ENCODE measurements at places on chromosomes 3 and 15.

DNA sequence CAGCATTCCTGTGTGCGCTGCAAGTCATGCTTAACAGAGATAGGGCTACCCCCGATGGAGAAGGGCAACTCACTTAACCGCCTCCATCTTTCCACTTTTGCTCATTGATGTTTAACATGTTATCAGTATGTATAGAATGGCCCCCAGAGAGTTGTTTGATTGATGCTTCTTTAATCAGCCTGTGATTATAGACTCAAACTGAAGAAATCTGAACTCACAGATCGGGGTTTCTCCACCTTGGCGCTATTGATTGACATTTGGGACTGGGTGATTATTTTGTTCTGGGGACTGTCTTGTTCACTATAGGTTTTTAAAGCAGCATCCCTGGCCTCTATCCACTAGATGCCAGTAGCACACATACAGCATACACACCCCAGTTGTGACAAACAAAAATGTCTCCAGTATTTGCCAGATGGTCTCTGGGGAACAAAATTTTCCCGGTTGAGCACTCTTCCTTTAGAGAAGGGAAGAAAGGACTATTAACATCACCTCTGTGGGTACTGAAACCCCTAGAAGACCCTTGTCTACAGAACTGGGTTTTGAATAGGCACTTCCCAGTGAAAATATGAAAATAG, 54.4 kb downstream of the LARS2 start:
- DNase-seq, result no peak

DNA sequence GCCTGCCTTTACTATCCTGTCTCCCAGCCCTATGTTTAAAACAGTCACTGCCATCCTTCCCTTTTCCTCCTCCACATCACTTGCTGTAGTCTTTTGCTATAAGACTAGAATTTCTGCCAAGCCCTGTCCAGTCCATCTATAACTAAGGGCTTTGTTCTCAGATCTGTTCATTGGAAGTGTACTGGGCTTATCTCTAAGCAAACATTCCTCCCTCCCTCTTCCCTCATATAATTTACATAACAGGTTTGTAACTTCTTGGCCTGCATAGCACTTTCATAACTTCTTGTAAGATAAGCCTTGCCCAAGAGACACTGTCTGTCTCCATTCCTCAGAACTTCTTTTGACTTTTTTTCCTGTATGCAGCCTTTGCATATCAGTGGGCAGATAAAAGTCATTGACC, 16.7 kb downstream of the TPRG1 start:
- DNase-seq, result no peak

- no peak for DNase-seq
Observed at GRCh38 chr15:93488296-93488713, 399.3 kb upstream of the RGMA start.

DNA sequence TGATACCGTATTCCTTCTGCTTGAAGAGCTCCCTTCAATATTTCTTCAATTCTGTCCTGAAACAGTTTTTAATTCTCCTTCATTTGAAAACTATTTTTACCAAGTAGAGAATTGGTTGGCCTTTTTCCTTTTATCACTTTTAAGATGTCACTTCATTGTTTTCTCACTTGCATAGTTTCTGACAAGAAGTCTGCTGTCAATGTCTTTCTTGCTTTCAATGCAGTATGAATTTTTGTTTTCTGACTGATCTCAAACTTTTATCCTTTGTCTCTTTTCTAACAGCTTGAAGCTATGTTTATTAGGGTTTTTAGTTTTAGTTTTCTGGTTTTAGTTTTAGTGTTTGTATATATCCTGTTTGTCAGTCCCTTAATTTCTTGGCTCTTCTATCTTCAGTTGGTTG, 364.8 kb upstream of the TPRG1 start:
- no peak for DNase-seq

GRCh38 chr3:69384326-69384725, 1.6 kb downstream of the FRMD4B start:
- DNase-seq, result no peak

DNA sequence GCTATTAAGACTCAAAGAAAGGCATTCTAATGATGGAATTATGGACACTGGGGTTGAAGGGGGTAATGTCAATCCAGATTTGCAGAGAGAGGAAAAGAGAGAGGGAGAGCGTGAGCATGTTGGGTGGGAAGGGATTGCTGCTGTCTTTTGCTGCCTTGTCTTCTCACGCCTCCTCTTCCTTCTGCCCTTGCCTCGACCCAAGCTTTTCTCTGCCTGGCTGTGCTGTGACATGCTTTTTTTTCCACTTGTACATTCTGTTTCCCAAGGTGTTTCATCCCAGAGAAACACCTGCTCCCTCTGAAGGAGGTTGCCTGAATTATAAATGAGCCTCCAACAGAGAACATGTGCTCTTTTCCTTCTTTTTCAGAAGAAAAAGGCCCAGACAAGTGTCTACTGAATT, 80.3 kb downstream of the BDH1 start:
- no peak for DNase-seq

GRCh38 chr3:151206201-151206600, 3.2 kb upstream of the GPR171 start:
- no peak for DNase-seq

GRCh38 chr3:119258915-119259314, 18.2 kb upstream of the B4GALT4 start:
- DNase-seq, result no peak

DNA sequence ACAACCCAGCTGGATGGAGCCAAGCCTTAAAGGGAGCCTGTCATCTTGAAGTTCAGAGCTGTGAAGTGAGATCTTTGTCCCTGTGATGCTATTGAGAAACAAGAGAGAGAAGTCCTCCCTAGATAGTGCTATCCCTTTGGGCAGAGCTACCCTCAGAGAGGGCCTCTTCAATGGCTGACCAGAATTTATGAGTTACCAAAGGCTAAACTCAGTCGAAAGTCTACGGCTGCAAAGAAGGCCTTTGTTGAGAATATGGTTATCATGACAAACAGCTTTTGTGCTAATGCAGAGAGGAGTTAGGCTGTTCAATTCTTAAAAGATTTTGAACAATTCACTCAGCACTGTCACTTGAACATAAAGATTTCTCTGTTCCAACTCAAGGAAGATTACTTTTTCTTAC, 65.9 kb upstream of the C3orf80 start:
- no peak for DNase-seq

GRCh38 chr3:88058306-88058580, 562 bp downstream of the CGGBP1 start:
- DNase-seq, result no peak

DNA sequence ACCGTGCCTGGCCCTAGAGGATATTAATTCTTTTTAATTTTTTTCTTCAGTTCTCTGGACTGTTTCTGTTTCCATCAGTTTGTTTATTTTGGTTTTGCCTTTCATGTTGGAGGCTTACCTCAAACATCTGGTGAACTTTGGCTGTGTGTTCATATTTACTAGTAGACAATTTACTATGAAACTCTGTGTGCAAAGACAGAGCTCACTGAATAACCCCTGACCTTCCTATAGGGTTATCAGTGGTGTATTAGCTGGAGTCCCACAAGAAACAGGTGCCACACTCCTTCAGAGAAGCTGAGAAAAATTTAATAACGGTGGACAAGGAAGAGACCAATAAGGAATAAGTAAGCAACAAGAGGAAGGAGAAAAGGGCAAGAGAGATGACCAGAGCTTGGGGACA, 28.8 kb upstream of the TRA2B start:
- no peak for DNase-seq

- DNase-seq, result no peak
Observed at GRCh38 chr3:159733194-159733860, 255.3 kb upstream of the IL12A start.

- no peak for DNase-seq
Observed at GRCh38 chr15:73590263-73590662, 42.9 kb downstream of the NPTN start.

GRCh38 chr3:188574885-188575284, 420.9 kb downstream of the LPP start:
- DNase-seq, result no peak

GRCh38 chr3:87101861-87102625, 111.1 kb upstream of the VGLL3 start:
- no peak for DNase-seq

DNA sequence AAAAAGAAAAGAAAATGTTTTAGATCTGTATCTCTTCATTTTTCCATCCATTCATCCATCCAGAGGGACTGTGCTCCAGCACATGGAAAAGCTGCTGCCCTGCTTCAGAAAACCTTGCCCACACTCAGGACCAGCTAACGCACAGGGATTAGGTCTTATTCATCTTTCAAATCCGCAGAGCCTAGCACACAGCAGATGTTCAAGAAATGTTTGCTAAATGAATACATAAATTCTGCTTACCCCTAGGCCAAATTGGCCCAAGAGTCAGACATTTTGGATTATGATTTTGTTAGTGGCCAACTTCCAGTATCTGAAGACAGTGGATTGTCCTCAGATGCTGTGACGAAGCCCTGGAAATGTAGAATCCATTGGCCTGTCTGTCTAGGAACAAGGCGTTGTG, 71.4 kb downstream of the GHSR start:
- no peak for DNase-seq

GRCh38 chr3:44235604-44236484, 5.8 kb upstream of the TOPAZ1 start:
- DNase-seq, result peak; percentile 33

- no peak for DNase-seq
Observed at GRCh38 chr3:47475029-47475569, 642 bp downstream of the SCAP start.

GRCh38 chr15:87121336-87121735, 1041.7 kb downstream of the AGBL1 start:
- no peak for DNase-seq

GRCh38 chr15:99121207-99121606, 16.3 kb downstream of the SYNM start:
- no peak for DNase-seq

- no peak for DNase-seq
Observed at GRCh38 chr3:110687138-110687537, 384.5 kb upstream of the NECTIN3 start.

DNA sequence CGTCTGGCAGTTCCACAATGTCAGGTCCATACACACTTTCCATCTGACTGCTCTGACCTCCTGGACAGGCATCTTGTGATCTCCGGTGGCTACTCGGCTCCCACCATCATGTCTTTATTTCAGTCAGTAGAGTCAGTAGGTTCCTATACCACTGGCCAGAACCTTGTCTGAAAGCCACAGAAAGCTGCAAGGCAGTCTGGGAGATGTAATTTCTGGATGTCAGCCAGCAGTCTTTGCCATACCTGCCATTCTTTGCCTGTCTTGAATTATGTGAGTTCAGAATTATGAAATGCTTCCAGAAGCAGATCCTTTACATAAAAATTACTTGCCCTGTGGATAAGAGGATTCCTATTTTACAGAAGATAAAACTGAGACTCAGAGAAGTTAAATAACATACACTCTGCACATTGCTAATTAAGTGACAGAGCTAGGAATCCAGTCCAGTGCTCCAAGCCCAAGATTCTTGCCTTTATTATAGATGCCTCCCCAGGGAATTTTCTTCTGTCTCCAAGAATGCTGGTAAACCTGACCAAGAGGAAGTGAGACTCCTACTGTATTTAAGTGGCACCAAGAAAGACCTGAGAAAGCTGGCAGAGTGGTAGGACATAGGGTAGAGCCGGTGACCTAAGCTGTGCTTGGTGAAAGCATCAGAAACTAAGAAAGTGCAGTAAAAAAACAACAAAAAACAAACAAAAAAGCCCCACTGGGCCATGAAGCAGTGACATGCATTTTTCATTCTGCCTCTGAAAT, 75.6 kb downstream of the IQCH start:
- no peak for DNase-seq

DNA sequence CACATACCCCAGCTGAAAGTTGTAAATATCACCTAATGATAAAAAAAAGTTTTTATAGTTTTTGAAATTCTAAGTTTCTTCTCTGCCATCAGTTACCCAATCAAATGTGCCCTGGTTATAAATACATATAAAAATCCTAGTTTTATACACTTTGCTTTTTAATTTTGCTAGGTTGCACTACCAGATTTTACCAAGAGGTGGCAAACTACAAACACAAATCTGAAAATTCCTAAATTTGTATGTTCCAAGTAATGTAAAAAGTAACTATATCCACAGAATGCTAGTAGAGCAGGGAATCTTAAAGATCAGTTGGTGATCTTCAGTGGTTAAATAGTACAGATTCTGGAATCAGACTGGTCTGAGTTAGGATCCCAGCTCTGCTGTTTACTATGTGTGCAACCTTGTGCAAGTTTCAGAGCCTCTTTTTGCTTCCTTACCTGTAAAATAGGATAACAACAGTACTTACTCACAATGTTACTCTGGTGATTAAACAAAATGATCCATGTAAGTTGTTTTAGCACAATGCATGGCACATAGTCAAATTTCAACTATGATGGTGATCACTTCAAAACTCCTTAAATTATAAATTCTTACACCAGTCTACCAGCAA, 11.0 kb downstream of the TRPM7 start:
- no peak for DNase-seq

DNA sequence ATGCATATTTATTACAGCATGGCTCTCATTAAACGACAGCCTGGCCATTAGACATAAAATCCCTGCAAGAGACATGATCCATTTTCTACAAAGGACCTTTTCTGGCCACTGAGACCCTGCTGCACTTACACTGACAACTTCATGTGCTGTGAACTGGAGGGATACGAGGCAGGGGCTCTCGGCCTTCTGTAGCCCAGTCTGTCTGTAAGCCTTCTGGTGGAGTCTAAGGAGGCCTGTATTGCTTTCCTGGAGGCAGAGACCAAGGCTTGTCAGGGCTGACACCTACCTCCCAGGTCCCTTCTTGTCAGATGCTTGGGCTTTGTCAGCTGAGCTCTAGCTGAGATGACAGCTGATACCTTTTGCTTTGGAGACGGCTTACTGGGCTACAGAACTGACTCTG, 776.9 kb upstream of the ARPP21 start:
- no peak for DNase-seq

GRCh38 chr15:95709959-95710695, 620.4 kb upstream of the NR2F2 start:
- DNase-seq, result no peak

GRCh38 chr15:34853001-34853758, 57.8 kb upstream of the ACTC1 start:
- DNase-seq, result no peak

- no peak for DNase-seq
Observed at GRCh38 chr3:69881051-69881450, 118.5 kb upstream of the SAMMSON start.

GRCh38 chr3:117589454-117589853, 879.9 kb downstream of the TUSC7 start:
- DNase-seq, result peak; percentile 77

- no peak for DNase-seq
Observed at GRCh38 chr15:90087454-90088154, 14.7 kb downstream of the IDH2 start.

DNA sequence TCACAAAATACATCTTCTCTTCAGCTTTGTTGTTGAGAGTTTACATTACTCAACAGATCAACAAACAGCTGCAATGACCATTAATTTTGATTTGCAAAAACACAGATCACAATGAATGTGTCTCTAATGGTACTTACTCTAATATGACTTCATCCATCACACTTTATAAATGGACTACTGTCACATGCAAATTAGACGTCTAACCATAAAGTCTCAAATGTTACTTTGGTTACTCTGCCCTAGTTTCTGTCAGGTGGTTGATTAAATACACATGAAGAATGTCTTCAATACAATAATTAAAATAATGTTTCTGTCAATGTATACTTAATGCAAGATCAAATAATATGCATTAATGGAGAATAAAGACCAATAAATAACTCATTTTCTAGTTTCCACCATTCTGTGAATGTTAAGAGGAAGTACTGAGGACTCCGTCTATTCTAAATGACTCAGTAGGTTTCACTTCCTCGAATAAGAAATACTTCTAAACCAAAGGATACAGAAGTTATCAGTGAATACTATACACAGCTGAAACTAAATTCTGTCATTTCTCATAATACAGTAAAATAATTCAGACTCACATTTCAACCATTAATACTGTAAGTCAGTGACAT, 145.8 kb downstream of the CBLB start:
- no peak for DNase-seq

All from NCI-H2107 (cell line).